ENCODE measurements at places on chromosomes 4 and X.

DNA sequence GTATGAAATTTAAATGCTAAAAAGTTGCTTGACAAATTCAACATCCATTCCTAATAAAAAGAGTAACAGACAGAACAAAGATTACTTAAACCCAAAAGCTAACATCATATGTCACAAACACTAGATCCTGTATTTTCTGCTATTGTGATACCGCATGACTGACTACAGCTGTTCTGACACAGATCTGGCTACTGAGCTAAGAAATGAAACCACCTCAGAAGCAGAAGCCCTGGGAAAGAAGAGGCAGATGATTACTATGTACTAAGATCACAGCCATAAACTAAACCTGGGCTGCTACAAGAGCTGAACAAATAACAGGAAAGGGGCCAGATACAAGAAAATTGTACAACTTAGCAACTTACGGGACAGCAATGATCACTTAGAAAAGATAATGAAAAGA, 9.4 kb downstream of the LETM1 start:
- DNase-seq = peak; percentile 19

DNA sequence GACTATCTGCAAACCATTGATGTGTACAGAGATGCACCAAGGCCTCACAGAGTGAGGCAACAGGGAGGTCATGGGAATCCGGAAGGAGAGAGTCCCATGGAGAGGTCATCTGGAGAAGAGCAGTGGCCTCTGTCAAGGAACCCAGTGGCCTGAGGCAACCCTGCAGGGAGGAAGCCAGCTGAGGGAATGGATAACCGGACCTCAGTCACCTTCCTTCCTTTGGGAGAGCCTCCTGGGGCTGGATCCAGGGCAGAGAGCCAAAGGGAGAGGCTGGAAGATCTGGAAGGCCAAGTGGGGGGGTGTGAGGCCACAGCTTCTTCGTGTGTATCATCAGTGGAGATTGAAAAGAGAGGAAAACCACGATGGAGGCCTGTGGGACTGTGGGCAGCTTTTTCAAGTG, 24.3 kb upstream of the CD38 start:
- peak; percentile 55 for DNase-seq

DNA sequence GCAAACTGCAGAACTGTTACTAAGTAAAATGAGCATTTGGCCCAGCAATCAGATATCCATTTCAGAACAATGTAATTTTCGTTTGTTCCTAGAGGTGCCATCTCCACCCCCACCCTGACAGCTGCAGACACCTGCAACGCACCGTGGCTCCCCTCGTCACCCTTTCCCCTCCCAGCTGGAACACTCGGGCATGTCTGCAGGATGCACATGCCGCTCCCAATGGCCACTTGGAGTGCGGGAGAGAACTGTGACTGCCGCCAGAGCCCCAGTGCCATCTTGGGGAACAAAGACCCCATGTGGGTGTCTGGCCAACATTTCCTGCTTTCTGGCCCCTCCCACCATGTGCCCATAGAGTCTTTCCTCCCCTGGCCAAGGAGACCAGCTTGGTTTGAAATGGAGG, 436.2 kb downstream of the PCDH10 start:
- no peak for DNase-seq

DNA sequence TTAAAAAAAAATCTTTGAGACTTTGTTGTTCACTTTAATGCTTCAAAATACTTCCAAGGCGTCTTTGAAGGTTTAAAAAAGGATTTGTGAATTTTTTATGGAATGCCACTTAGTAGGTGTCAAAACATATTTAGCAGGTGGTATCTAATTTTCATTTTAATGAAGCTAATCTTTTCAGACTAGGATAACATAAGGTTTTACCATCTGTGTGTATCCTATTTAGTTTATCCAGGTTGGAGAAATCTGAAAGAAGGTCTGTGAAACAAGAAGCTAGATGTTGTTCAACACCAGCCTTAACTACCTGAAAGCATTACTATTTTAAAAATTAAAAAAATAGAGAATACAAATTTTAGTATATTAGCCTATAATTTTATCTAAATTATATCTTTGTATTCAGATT, 193.4 kb downstream of the GRID2 start:
- no peak for DNase-seq

- no peak for DNase-seq
These were observed 262.1 kb upstream of the CXXC4 start for GRCh38 chr4:104756837-104757236.

GRCh38 chr4:155774033-155774432, 15.2 kb downstream of the GUCY1B1 start:
- no peak for DNase-seq

DNA sequence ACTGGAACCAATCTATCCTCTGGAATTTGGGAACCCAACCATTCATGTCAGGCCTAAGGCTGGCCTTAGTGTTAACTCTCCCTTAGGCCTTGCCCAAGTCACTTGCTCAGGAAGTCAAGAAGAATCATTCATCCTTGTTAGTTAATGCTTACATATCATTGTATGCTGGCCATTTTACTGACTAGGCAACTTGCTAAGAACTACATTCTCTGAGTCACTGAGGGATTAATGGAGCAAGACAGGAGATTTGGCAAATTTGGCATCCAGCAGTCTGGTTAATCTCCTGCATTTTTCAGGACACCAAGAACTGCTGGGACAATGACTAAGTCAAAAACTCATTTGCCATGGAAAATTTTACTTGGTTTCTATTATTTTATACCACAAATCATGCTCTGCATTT, 115.8 kb upstream of the DDIT4L start:
- no peak for DNase-seq

GRCh38 chr4:184415071-184415470, 59.3 kb downstream of the IRF2 start:
- no peak for DNase-seq

- DNase-seq = peak; percentile 84
These were observed 83.1 kb downstream of the RELL1 start for GRCh38 chr4:37603070-37603468.

DNA sequence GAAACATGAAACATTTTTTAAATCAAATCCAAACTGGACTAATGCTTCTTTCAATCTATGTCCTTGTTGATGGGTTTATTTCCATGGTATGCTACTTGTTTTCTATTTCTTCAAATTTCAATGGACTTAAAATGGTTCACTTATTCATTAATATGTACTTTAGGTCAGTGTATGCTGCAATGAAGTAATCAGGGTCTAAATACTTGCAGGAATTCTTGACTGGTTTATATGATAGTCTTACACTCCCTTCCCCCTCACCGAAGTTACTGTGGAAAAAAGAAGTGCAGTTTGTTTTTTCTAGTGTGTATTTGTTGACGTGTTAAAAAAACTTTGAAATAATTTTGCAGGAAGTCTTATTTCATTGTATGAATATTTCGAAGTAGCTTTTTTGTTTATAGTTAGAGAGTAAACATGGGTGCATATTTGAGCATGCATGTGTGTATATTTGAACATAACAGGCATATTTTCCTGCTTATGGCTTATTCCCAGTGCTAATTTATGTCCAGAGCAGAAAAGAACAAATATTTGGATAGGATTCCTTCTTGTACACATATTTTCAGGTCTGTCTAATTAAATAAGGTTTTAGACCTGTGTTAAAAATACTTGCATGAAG, 65.0 kb downstream of the LIMCH1 start:
- DNase-seq = no peak

- DNase-seq = no peak
These were observed 18.6 kb downstream of the MEPE start for GRCh38 chr4:87851332-87851731.

GRCh38 chr4:156328882-156329281, 375.2 kb upstream of the CTSO start:
- no peak for DNase-seq

DNA sequence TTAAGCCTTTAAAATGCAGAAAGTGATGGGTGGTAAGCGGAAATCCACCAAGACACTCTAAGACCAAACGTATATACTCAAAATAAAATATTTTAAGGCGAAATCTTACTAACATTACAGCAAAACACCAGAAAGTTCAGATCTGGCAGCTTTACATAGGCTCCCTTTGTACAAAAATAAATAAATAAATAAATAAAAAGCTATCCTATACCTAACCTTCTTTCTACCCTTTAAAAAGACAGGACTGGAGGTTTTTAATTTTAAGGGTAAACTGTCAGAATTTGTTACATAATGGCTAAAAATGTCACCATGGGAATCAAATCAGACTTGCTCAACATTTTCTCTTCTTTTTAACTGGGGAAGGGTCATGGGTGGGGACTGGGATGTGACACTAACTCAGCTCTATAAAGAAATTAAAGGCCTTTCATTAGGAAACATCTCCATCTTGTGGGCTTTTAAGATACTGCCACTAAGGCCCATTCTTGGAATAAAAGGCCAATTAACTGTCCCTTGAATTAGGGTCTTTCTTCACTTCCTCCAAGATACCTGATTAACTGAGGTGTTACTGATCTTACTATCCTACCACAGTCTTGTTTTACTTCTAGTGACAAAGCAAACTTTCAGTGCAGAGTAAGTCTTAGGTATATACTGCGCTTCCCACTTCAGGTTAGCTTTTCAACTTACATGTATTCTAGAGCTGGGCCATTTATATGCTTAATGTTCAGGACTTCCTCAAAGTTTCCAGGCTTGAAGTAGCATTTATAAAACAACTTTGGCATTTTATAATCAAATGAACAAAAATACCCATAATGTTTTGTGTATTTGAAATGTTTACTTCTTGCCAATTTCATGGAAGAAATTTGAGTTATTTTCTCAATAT, 13.3 kb downstream of the HNRNPD start:
- DNase-seq = peak; percentile 51
